ENCODE measurements at places on chromosomes 7 and 10.

GRCh38 chr10:28793482-28793881, 116.2 kb downstream of the BAMBI start:
- DNase-seq: no peak

- no peak for DNase-seq
Measured at GRCh38 chr7:104992306-104992705, 21.7 kb upstream of the KMT2E start.

- no peak for DNase-seq
Measured at GRCh38 chr7:40697653-40698052, 562.8 kb downstream of the SUGCT start.

- no peak for DNase-seq
Measured at GRCh38 chr7:33511778-33512177, 382.4 kb downstream of the BBS9 start.

GRCh38 chr10:19628767-19629560, 187.3 kb upstream of the PLXDC2 start:
- DNase-seq: peak; percentile 58

- DNase-seq: no peak
Measured at GRCh38 chr10:11093771-11094736, 76.4 kb downstream of the CELF2 start.

- peak; percentile 65 for DNase-seq
Measured at GRCh38 chr10:62597226-62597625, 207.3 kb upstream of the ADO start.

- DNase-seq: no peak
Measured at GRCh38 chr10:90420637-90421318, 437.1 kb downstream of the HTR7 start.

GRCh38 chr7:107057474-107057833, 12.9 kb downstream of the PRKAR2B start:
- no peak for DNase-seq

All from osteoblast (primary cell).